ENCODE measurements at places on chromosomes 6 and 20. TPM values are rescaled to one million over a fixed set of nuclear protein-coding genes. Genes with fewer than 3 reads are reported as not detected.

DNA sequence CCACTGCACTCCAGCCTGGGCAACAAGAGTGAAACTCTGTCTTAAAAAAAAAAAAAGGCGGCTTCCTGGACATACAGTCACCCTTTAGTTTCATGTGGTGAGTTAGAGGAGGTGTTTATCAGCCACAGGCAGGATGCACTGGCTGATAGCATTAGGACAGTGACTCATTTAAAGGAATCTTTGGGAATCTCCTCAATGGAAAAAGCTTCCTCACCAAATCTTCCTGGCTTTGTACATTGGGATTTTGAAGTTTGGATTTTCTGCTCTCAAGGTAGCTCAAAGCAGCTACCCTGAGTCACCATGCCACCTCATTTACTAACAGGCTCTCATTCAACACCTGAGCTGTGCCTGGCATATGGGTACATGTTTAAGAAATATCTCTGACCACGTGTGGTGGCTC, 20.2 kb downstream of the PRPH2 start:
- peaks cover 5% of the 10 kb centered on the region for H3K4me1 ChIP-seq
- H3K27ac ChIP-seq: no peak overlapping the region
- H3K36me3 ChIP-seq: no peaks in the 10 kb centered on the region
- H3K4me3 ChIP-seq: no peak overlapping the region
- DNase-seq: no peak
- H3K27me3 ChIP-seq: no peaks in the 10 kb centered on the region

The CDH4 gene
- total RNA-seq: 0.45 TPM

DNA sequence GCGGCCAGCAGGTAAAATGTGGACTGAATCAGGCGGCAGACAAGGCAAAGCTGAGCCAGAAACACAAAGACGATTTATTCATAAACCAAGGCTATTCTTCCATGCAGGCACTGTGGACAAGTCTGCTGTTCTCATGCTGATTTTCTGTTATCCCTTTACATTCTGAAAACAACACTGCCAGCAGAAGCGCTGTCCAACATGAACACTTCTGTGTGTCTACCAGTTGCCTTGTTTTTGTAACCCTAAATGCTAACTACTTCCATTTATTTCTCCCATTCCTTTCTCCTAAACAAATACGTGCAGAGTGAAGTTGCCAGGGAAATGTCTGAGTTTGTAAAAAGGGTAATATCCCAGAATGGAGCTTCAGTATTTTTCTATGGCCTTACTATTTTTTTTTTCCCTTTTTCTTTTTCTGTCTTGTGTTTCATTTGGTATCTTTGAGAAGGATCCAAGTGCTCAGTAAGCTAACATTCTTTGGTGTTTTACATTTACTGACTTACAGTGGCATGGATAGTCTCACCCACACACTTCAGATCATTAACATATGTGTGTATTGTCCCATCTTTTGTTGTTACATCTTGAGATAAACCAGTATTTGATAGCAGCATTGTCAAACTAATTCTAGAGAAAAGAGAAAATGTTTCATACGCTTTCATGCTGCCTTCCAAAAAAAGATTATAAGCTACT, 1308.9 kb upstream of the MAP3K7 start:
- H3K36me3 ChIP-seq: no peaks in the 10 kb centered on the region
- H3K27me3 ChIP-seq: no peaks in the 10 kb centered on the region
- no peaks in the 10 kb centered on the region for H3K4me1 ChIP-seq
- no peak for DNase-seq
- no peak overlapping the region for H3K27ac ChIP-seq
- no peak overlapping the region for H3K4me3 ChIP-seq

The CALHM5 gene
- total RNA-seq: 0.47 TPM

DNA sequence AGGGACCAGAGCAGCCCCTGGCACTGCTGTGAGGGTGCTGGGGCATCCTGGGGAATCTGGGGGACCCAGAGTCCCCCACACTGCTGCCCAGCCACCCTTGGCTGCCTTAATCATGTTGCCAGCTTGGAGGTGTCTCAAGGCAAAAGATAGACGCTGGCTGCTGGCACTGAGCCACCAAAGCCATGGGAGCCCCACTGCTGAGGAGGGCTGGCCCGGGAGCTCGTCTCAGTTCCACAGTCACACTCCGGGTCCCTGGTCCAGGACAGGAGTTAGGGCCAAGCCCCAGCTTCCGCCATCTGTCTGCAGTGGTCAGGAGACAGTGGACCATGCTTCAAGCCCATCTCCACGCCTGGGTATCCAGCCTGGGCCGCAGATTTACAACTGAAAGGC, 41.0 kb upstream of the HMGA1 start:
- H3K27me3 ChIP-seq: no peaks in the 10 kb centered on the region
- DNase-seq: peak; percentile 17
- H3K27ac ChIP-seq: no peak overlapping the region
- H3K4me1 ChIP-seq: peaks cover 4% of the 10 kb centered on the region
- H3K36me3 ChIP-seq: no peaks in the 10 kb centered on the region

DNA sequence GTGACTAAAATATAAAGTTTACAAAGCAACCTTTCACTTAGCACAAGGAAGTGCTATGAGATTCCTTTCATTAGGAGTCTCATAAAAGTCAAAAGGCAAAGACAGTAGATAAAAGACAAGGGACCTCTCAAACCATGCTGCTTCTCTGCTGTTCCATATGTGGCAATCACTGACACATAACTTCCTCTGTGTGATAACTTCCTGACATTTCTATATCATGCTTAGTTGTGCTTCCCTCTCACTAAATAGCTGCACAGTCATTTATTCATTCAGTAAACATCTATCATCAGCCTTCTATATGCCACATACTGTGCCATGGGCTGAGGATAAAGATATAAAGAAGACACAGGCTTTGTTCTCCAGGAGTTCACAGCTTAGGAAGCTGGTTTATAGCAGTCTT, 214.8 kb upstream of the GRIK2 start:
- DNase-seq: no peak
- no peak overlapping the region for H3K27ac ChIP-seq
- no peak overlapping the region for H3K4me3 ChIP-seq
- no peaks in the 10 kb centered on the region for H3K27me3 ChIP-seq
- H3K36me3 ChIP-seq: no peaks in the 10 kb centered on the region

The VSX1 gene
- not detected for total RNA-seq

The BPIFB2 gene
- total RNA-seq: not detected

- no peaks in the 10 kb centered on the region for H3K36me3 ChIP-seq
- H3K27ac ChIP-seq: no peak overlapping the region
- H3K27me3 ChIP-seq: no peaks in the 10 kb centered on the region
- H3K4me1 ChIP-seq: no peaks in the 10 kb centered on the region
- no peak for DNase-seq
Measured at GRCh38 chr20:64027981-64028685, 7.8 kb upstream of the C20orf204 start.

GRCh38 chr6:33861722-33862121, 57.9 kb upstream of the MLN start:
- no peak overlapping the region for H3K4me3 ChIP-seq
- no peaks in the 10 kb centered on the region for H3K36me3 ChIP-seq
- DNase-seq: no peak
- H3K27ac ChIP-seq: no peak overlapping the region
- H3K4me1 ChIP-seq: no peaks in the 10 kb centered on the region

DNA sequence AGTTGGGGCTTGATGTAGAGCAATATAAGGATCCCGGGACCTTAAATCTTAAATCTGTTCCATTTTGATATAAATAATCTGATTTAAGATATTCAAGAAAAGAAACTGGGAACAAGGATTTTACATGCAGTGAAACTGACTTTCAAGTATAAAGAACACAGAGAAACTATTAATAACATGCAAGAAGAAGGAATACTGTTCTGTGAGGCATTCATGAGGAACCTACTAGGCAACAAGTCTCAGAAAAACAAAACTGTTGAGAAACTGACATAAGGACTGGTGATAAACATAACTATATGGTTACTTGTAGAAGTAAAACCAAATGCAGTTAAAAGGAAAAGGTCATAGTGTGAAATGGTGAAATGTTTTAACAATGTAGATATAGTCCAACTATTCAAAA, 15.8 kb downstream of the HDDC2 start:
- no peak for DNase-seq
- no peak overlapping the region for H3K4me3 ChIP-seq
- H3K27me3 ChIP-seq: no peaks in the 10 kb centered on the region

DNA sequence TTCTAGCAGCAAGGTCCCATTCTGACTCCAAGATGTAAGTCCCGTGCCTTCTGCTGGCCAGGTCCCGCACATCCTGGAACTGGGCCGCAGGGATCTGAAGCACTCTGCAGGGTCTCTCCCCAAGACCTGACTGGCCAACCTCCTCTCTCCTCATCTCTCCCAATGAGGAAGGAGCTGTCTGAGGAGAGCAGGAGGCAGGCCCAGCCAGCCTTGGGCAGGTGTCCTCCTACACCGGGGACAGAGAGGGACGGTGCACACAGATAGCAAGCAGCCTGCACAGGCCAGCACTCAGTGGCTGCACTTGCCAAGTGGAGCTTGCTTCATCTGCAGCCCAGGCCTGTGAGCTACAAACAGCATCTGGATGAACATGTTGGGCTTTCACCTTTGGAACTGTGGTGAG, 76.8 kb upstream of the CD93 start:
- no peak for DNase-seq
- no peak overlapping the region for H3K4me3 ChIP-seq
- H3K36me3 ChIP-seq: no peaks in the 10 kb centered on the region
- H3K4me1 ChIP-seq: peaks cover 3% of the 10 kb centered on the region
- no peaks in the 10 kb centered on the region for H3K27me3 ChIP-seq

The C6orf15 gene
- total RNA-seq: not detected

DNA sequence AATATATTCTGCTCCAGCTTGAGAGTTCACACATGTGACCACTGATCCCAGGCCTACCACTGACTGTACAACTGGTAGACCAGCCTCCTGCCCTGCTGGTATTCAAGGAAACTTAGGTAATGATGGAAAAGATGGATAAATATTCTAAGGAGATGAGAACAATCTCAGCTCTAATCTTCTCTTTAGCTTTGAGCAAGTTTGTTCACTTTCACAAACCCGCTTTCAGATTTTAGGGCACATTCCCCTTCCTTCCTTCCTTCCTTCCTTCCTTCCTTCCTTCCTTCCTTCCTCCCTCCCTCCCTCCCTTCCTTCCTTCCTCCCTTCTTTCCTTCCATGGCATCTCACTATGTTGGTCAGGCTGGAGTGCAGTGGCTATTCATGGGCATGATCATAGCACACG, 88.2 kb upstream of the PHACTR1 start:
- no peak overlapping the region for H3K27ac ChIP-seq
- H3K27me3 ChIP-seq: no peaks in the 10 kb centered on the region
- H3K36me3 ChIP-seq: no peaks in the 10 kb centered on the region
- no peak for DNase-seq
- no peaks in the 10 kb centered on the region for H3K4me1 ChIP-seq
- no peak overlapping the region for H3K4me3 ChIP-seq

The LY6G6F gene
- not detected for total RNA-seq

The SNAP91 gene
- 3.1 TPM for total RNA-seq

GRCh38 chr6:53647462-53648094, 18.0 kb downstream of the KLHL31 start:
- no peaks in the 10 kb centered on the region for H3K36me3 ChIP-seq
- peaks cover 7% of the 10 kb centered on the region for H3K4me1 ChIP-seq
- no peaks in the 10 kb centered on the region for H3K27me3 ChIP-seq
- H3K4me3 ChIP-seq: no peak overlapping the region

The KHDC1L gene
- not detected for total RNA-seq

GRCh38 chr6:165976684-165977083, 191.0 kb downstream of the TBXT start:
- no peaks in the 10 kb centered on the region for H3K27me3 ChIP-seq
- no peaks in the 10 kb centered on the region for H3K36me3 ChIP-seq
- H3K27ac ChIP-seq: no peak overlapping the region
- H3K4me3 ChIP-seq: no peak overlapping the region
- H3K4me1 ChIP-seq: peaks cover 4% of the 10 kb centered on the region
- no peak for DNase-seq

The PTGIS gene
- total RNA-seq: 179 TPM

- H3K4me1 ChIP-seq: no peaks in the 10 kb centered on the region
- H3K4me3 ChIP-seq: no peak overlapping the region
- no peak for DNase-seq
Measured at GRCh38 chr6:34810017-34810882, 18.4 kb downstream of the BLTP3A start.

The WFDC5 gene
- total RNA-seq: not detected

- peak overlapping the region; percentile 14 for H3K27ac ChIP-seq
- H3K27me3 ChIP-seq: no peaks in the 10 kb centered on the region
- H3K36me3 ChIP-seq: no peaks in the 10 kb centered on the region
- peaks cover 18% of the 10 kb centered on the region for H3K4me1 ChIP-seq
Measured at GRCh38 chr6:136058852-136059251, 191.3 kb downstream of the MTFR2 start.

The OR2H2 gene
- total RNA-seq: not detected

DNA sequence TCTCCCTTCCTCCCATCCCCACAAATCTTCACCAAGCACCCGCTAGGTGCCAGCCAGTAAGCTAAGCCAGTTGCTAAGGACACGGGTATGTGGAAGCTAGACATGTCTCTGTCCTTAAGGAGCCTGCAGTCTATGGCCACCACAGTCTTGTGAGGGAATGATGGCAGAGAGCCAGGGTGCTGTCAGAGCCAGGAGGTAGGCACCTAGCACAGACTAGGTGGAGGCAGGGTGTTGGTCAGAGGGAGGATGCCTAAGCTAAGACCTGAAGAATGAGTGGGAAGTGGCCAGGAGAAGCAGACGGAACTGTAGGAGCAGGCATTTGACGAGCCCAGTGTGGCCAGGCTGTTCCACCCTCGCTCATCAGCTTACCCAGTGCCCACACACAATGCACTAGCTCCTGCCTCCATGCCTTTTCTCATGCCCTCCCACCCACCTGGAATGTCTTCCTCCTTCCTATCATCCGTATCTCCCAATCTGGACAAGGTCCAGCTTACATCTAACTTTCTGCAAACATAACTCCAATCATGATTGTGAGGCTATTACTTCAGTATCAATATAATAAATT, 125.6 kb downstream of the FOXC1 start:
- H3K27ac ChIP-seq: no peak overlapping the region
- H3K4me3 ChIP-seq: no peak overlapping the region
- DNase-seq: no peak
- H3K36me3 ChIP-seq: no peaks in the 10 kb centered on the region
- no peaks in the 10 kb centered on the region for H3K27me3 ChIP-seq
- H3K4me1 ChIP-seq: no peaks in the 10 kb centered on the region

The LY6G6C gene
- 4.9 TPM for total RNA-seq

DNA sequence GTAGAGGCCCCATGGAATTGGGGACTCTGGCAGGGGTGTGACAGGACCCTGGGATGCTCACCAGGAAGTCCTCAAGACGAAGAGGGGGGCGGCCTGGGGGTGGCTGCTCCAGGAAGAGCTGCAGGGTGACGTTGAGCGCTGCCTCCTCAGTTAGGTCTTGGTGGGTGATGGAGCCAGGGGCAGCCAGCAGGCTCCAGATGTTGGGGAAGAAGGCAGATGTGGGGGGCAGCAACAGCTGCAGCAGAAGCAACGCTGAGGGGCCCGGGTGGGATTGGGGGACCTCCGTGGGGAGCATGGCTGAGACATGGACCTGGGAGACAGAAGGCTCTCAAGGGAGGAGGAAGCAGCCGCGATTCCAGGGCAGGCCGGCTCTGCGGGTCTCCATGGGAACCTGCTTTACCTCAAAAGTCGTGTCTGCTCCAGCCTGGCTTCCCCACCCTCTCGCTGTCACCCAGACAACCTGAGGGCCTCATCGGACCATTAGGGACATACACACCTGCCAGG, 591 bp downstream of the VWA7 start:
- H3K4me1 ChIP-seq: peaks cover 11% of the 10 kb centered on the region
- H3K27ac ChIP-seq: peak overlapping the region; percentile 14
- H3K4me3 ChIP-seq: no peak overlapping the region
- no peaks in the 10 kb centered on the region for H3K27me3 ChIP-seq
